ENCODE measurements at places on chromosomes 7 and 10.

- no peak for DNase-seq
These were observed 402 bp upstream of the CDHR1 start for GRCh38 chr10:84193846-84194423.

DNA sequence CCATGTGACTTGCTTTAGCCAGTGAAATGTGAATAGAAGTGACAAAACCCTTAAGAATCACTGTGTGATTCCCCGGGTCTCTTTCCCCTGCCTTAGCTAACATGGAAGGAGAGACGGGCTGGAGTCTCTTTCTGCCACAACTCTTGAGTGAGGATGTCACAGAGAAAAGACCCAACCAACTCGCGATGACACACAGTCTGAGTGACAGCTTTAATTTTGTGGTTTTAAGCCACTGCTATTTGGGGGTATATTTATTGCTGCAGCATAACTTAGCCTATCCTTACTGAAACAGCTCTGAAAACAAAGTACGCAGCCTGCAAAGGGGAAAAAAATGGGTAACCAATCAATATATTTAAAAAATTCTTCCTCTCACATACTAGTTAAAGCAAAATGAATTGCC, 319.4 kb downstream of the CALN1 start:
- no peak for DNase-seq

GRCh38 chr7:3438352-3438751, 137.3 kb downstream of the SDK1 start:
- DNase-seq, result no peak

DNA sequence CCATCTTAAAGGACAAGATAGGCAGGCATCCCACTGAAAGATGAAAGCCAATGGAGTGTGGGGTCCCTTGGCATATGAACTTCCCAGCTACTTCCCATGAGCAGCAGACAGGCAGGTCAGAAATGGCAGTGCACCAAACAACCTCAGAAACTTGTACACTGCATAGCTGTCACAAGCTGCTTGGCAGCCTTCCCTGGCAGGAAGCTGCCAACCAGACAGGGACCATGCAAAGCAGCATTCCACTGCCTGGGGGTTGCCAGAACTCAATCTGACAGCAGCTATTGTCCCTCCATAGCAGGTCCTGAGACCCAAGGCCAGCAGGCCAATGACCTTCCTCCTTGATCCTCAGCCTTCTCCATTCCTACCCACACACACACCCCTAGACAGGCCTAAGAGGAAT, 139.5 kb downstream of the PLCE1 start:
- no peak for DNase-seq

- DNase-seq, result no peak
These were observed 158.6 kb upstream of the LYZL1 start for GRCh38 chr10:29130190-29130673.

DNA sequence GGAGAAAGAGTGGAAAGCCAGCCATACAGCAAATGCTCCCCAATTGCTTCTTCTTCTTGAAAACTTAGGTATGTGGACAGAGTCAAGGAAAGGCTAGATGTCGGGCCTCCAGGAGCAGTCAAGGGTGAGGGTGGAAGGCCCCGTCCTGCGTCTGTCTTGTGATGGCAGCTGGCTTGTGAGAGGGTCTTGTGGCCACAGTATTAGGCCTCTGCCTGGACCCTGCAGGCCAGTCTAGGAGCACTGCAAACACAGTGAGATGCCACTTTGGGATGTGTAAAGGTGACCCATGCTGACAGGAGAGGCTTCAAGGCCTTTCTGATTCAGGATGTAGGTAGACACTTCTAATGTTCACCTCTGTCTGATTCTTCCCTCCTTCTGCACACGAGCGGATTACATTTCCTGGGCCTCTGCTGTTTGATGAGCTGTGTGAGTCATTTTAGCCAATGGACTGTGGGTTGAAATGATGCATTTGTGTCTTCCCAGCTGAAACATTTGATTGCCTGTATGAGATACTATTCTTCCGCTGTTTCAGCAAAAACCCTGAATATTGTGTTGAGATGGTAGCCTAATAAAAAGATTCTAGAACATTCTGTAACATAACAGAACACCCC, 135.4 kb downstream of the EMX2 start:
- no peak for DNase-seq

DNA sequence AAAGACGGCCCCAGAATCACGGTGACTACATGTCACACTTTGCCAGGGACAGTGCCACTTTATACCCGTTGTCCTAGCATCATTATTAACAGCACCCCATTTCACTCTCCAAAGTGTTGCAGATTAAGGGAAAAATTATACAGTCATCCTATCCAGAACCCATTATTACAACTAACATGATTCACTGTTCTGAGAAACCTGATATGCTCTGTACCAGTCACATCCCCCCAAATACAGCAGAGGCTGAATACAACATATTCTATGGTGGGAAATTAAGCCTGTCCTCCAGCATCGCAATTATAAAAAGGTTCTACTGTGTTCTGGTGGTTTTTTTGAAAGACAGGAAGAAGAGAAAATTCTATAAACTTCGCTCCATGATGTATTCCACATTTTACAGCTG, 162.1 kb downstream of the JAZF1 start:
- no peak for DNase-seq
